ENCODE measurements at places on chromosomes 5 and 9.

- no peak for DNase-seq
Measured at GRCh38 chr5:177604116-177604521, 4.2 kb downstream of the B4GALT7 start.

GRCh38 chr5:27818888-27819287, 780.5 kb upstream of the CDH9 start:
- no peak for DNase-seq

- peak; percentile 95 for DNase-seq
Measured at GRCh38 chr5:172175263-172175719, 12.7 kb downstream of the STK10 start.

- DNase-seq = peak; percentile 78
Measured at GRCh38 chr9:129459547-129460322, 161.2 kb downstream of the C9orf50 start.

DNA sequence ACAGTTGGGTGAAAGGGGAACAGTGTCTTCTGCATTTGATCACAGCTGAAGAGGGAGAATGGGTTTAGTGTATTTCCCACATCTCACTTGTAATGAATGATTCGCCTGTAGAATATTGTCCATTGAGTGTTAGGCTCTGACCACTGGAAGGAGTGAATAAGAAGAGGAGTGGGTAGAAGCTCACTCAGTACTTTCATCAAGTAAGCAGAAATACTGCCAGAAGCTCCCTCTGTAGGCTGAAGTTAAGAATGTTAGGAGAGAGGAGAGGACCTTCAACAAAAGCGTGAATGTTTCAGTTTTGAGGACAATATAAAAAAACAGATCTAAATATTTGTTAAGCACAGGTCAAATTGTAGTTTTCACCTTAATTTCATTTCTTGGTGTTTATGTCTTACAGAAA, 27.5 kb downstream of the FSD1L start:
- no peak for DNase-seq

GRCh38 chr9:137306066-137306849, 4.2 kb upstream of the NRARP start:
- DNase-seq = no peak

GRCh38 chr5:61657686-61658085, 325.6 kb downstream of the ZSWIM6 start:
- no peak for DNase-seq

DNA sequence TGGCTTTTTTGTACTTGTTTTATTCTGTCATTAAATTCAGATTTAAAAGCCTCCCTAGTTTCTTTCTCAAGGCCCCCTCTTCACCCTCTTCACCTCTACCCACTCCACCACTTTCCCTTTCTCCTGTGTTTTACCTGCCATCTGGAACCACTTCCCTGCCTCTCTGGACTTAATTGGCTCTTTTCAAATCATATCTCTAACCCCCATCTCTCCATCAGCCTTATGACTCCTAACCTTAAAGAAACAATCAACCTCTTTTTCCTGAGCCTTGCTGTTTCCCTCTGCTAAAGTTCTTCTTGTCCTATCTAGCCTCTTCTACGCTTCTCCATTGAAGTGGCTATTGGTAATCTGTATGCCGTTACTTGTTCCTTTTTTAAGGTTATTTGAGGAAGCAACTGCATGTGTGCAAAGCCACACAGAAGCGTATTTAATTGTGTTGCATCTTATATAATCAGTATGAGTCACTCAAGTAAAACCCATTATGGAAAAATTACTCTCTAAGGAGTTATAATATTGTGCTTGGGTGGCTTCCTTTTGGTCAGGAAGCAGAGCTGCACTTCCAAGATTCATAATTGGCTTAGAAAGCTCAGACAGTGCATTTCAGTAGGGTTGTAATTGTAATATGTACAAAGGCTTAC, 653.6 kb upstream of the ITGA1 start:
- no peak for DNase-seq

DNA sequence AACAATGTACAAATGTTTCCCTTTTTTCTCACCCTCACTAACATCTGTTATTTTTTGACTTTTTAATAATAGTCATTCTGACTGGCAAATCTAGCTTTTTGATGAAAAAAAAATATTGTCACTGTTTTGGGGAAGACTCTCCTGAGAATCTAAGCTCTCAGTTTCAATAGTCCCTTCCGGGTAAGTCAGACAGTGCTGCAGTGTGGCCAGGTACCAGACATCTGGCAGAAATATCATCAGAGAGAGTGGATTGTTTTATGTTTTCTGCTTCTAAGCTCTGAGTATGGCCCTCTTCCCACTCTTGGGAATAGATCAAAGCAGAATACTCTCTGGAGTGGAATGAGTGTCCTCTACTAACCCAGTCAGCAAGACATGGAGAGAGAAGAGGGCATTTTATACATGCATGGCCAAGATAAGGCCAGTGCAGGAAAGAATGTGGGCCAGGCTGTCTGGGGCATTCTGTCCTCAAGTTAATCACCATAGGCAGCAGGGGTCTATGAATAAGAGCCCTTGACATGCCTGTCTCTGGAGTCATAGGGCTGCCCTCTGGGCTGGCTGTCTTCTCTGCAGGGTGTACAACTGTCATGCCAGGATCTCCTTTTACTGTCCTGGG, 38.5 kb upstream of the OR2S2 start:
- DNase-seq = no peak

GRCh38 chr9:89065921-89066320, 74.7 kb downstream of the S1PR3 start:
- no peak for DNase-seq

DNA sequence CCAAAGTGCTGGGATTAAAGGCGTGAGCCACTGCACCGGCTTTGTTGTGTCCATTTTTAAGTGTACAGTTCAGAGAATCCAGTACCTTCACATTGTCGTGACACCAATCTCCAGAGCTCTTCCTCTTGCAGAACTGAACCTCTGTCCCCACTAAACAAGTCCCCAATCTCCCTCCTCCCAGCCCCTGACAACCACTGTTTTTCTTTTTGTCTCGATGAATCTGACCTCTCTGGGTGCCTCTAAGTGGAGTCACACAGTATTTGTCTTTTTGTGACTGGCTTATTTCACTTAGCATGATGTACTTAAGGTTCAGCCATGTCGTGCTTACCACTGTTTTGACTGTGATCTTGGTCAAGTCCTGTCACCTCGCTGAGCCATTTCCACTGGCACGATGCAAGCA, 1.6 kb downstream of the WDR38 start:
- DNase-seq = no peak

DNA sequence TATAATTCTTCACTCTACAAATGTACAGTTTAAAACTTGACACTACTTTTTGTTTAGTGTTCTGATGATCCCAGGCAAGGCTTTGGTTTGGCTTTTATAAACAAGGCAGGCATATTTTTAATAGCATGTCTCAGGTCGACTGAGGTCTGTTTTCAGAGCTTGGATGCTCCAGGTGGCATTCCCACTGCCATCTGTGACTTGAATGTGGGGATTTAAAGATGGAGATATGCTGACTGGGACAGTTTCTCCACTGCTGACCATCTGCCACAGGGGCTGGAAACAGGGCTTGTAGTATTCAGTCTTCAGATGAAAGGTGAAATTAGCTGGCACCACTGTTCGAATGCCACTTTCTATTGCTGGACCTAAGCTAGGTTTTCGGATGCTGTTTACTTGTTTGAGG, 1266.2 kb upstream of the CDH18 start:
- DNase-seq = no peak

DNA sequence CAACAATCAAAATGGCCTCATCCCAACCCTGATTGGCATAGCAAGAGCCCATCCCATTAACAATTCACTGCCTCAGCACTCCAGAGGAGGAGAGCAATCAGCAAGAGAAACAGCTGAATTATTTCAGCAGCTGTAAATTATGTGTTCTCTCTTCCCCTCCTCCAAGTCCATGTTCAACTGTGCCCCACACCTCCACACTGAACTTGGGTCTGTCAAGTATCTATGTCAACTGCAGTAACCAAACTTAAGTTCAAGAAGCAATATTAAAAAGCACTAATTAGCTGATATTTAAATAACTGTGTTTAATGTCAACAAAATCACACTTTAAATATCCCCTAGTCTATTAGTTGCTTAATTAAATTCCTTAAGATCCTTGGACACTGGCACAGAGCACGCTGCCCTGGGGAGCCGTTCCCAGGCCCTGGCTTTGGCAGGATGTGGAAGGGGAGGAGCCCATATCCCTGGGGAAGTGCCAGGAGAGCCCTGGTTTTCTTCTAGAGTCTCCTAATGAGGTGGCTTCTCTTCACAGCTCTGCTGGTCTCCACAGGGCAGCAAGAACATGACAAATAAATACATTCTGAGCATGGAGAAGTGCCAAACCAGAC, 50.6 kb downstream of the SIL1 start:
- no peak for DNase-seq

- DNase-seq = no peak
Measured at GRCh38 chr5:850511-851006, at the start of gene ZDHHC11. ZDHHC11 (minus strand) TSS chr5:850986; CDS start chr5:850602, 384 bp downstream.

GRCh38 chr9:33430942-33431341, 16.5 kb downstream of the AQP3 start:
- no peak for DNase-seq

GRCh38 chr5:55062039-55062779, 38.2 kb downstream of the GZMK start:
- DNase-seq = peak; percentile 76

- DNase-seq = no peak
Measured at GRCh38 chr9:16445141-16445920, 425.1 kb downstream of the BNC2 start.

DNA sequence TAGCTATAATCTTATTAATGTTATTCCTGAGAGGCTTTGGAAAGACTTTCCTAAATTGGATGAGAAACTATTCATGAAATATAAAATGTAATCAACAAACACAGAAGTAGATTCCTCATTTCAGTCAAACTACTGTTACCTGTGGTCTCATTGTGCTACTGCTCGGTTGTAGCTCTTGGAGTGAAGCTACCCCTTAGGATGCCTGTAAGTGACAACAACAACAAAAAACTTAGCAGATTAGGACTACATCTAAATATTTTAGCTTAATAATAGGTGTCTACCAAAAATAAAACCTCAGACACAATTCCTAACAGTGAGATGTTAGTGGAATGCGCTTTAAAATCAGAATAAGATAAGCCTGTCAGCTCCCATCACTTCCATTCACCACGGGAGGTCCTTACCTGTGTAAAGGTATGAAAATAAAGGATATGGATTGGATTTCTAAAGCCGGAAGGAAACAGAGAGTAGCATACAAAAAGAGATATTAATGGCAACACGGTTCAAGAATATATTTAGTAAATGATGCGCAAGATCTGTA, 369.2 kb downstream of the OSTF1 start:
- DNase-seq = no peak

DNA sequence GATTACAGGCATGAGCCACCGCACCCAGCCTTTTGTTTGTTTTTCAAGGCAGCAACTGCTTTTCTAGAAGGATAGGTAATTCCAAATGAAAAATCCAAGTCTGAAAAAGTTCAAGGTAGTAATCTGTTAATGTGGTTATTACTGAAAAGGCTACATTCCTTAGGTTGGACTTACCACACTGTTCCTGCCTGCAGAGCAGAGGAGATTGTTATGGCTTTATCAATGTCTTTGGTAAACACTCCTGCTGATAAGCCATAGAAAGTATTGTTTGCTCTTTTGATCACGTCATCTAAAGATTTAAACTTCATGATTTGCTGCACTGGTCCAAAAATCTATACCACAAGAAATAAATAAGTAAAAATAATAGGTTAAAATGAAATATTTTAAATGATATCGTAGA, 43.4 kb downstream of the ALDH1A1 start:
- DNase-seq = no peak

- no peak for DNase-seq
Measured at GRCh38 chr9:98974106-98974505, 30.4 kb downstream of the COL15A1 start.

GRCh38 chr5:140152022-140152999, 22.7 kb upstream of the CYSTM1 start:
- no peak for DNase-seq

- peak; percentile 66 for DNase-seq
Measured at GRCh38 chr9:85741095-85741874, 469 bp downstream of the AGTPBP1 start.

DNA sequence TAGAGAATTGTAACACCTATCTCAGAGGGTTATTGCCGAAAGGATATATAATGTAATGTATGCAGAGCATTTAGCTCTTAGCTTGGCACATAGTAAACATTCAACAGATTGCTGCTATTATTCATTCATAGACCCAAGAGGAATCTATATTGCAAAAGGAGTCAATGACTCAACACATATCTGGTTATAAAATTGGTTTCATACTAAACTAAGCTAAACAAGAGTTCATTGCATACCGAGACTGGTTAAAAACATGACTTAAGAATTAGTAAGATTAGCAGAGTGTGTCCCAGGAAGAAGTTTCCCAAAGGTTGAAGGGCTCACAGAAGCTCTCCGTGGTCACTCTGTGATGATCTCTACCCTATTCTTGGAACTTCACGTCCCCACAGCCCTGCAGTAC, 339.6 kb upstream of the CCNH start:
- DNase-seq = no peak

- DNase-seq = no peak
Measured at GRCh38 chr9:134258332-134258731, 67.9 kb upstream of the RXRA start.

- DNase-seq = no peak
Measured at GRCh38 chr5:134982230-134982629, 14.5 kb downstream of the CATSPER3 start.

GRCh38 chr5:167155387-167156005, 1135.9 kb upstream of the WWC1 start:
- DNase-seq = no peak

GRCh38 chr5:37886242-37886905, 46.5 kb upstream of the GDNF start:
- no peak for DNase-seq

DNA sequence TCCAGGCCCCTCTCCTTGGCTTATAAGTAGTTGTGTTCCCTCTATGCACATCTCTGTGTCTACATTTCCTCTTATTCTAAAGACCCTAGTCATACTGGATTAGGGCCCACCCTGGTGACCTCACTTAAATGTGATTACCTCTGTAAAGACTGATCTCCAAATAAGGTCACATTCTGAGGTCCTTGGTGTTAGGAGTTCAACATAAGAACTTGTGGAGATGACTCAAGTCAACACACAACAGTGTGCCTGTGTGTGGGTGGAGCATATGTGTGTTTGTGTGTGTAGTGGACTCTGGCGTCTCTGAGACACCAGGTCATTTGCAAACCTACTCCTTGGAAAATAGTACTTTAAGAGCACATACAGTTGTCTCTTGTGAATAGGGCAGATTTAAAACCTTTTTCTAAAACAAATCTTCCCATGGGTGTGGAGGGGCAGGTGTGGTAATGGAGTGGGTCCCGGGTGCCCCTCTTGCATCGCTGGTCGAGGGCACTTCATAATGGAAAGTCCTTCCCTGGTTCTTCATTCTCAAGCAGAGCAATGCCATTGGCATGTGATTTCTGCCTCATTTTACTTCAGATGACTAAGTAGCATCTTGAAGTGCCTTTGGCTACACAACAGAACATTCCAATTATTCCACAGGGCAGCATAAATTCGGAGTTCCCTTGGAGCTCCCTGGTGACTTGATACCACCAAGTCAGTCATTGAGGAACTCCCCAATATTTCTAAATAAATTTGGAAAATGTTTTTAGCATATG, 84.4 kb downstream of the C9orf152 start:
- DNase-seq = no peak

Measured in stimulated activated CD4-positive, alpha-beta T cell treated with anti-CD3 and anti-CD28 coated beads, Interleukin-15, amount 100 ng/mL, for 24 hours (primary cell).